Neural cell (in vitro differentiated cells): ENCODE measurements at places on chromosomes 7 and 10. TPM values are rescaled to one million over a fixed set of nuclear protein-coding genes. Genes with fewer than 3 reads are reported as not detected.

GPR146 gene
- not detected in 2 replicates for polyA plus RNA-seq

FAM25G gene
- not detected in 2 replicates for polyA plus RNA-seq

PCGF6 gene
- 20.4 and 31.3 TPM in 2 replicates for polyA plus RNA-seq

PPP1R17 gene
- 7.7 and 8.8 TPM in 2 replicates for polyA plus RNA-seq

CFTR gene
- polyA plus RNA-seq, result not detected in 2 replicates

GIMAP8 gene
- not detected in 2 replicates for polyA plus RNA-seq

FGFBP3 gene
- 35.9 and 39.5 TPM in 2 replicates for polyA plus RNA-seq

IL2RA gene
- not detected in 2 replicates for polyA plus RNA-seq

ENKUR gene
- 1.5 and 2.6 TPM in 2 replicates for polyA plus RNA-seq

WDFY4 gene
- not detected in 2 replicates for polyA plus RNA-seq

ACTL6B gene
- polyA plus RNA-seq, result 339 and 389 TPM in 2 replicates

TRPV6 gene
- polyA plus RNA-seq, result 0.30 and 0.38 TPM in 2 replicates

PNPLA8 gene
- 75.9 and 85.1 TPM in 2 replicates for polyA plus RNA-seq

PIK3AP1 gene
- 0.05 TPM in 1 of 2 replicates, not detected in the other for polyA plus RNA-seq

HOGA1 gene
- not detected in 2 replicates for polyA plus RNA-seq

TEX36 gene
- polyA plus RNA-seq, result not detected in 2 replicates

LHFPL3 gene
- 3.5 and 5.6 TPM in 2 replicates for polyA plus RNA-seq

GPR26 gene
- polyA plus RNA-seq, result 8.0 and 8.1 TPM in 2 replicates

PNLIPRP2 gene
- not detected in 2 replicates for polyA plus RNA-seq

FFAR4 gene
- polyA plus RNA-seq, result not detected in 2 replicates

ALOX5 gene
- not detected in 2 replicates for polyA plus RNA-seq

COL1A2 gene
- polyA plus RNA-seq, result 2.3 and 2.5 TPM in 2 replicates

MEIG1 gene
- 2.0 TPM in 1 of 2 replicates, not detected in the other for polyA plus RNA-seq

BAG3 gene
- polyA plus RNA-seq, result 0.28 and 0.61 TPM in 2 replicates

NEUROD6 gene
- polyA plus RNA-seq, result not detected in 2 replicates

C10orf62 gene
- polyA plus RNA-seq, result not detected in 2 replicates

GPR15LG gene
- polyA plus RNA-seq, result not detected in 2 replicates

ADCYAP1R1 gene
- 8.6 and 13.5 TPM in 2 replicates for polyA plus RNA-seq

CACNB2 gene
- polyA plus RNA-seq, result 14.3 and 16.4 TPM in 2 replicates

LEP gene
- not detected in 2 replicates for polyA plus RNA-seq

SORBS1 gene
- 39.5 and 52.6 TPM in 2 replicates for polyA plus RNA-seq

C10orf88 gene
- 23.7 and 25.8 TPM in 2 replicates for polyA plus RNA-seq

JAZF1 gene
- 25.5 and 29.5 TPM in 2 replicates for polyA plus RNA-seq

C10orf143 gene
- polyA plus RNA-seq, result 0.44 and 1.4 TPM in 2 replicates

ITPRID1 gene
- polyA plus RNA-seq, result not detected in 2 replicates
